ENCODE measurements at places on chromosomes 16 and 17. TPM values are rescaled to one million over a fixed set of nuclear protein-coding genes. Genes with fewer than 3 reads are reported as not detected.
A peak's percentile ranks its signal among the peaks of the same experiment; 100 is the strongest.

DNA sequence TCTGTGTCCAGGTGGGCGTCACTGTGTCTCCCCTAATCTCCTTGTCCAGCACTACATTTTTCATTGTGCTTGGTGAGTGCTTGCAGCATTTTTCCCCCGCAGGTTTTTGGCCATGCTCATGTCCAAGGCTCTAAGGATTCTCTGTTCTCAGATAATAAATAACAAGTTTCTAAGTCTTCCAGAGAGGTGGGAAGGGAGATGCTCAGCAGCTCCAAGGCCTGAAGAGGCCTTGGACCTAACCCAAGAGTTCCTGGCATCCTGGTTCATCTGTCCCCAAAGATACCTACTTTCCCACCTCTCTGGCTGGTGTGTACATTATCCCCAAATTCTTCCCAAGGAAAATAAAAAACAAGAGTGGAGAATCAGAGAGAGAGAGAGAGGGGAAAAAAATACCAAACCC is 45.3 kb downstream of the MEOX1 start:
- DNase-seq, result no peak
- H3K36me3 ChIP-seq, result no peaks in the 10 kb centered on the region
- no peaks in the 10 kb centered on the region for H3K4me1 ChIP-seq
- H3K4me3 ChIP-seq, result no peak overlapping the region
- H3K27ac ChIP-seq, result no peak overlapping the region

APOBR gene
- not detected for total RNA-seq

BCL6B gene
- 4.9 TPM for total RNA-seq

GRCh38 chr16:49638673-49639610 is 217.0 kb downstream of the ZNF423 start:
- H3K4me1 ChIP-seq, result peaks cover 12% of the 10 kb centered on the region
- H3K36me3 ChIP-seq, result peaks cover 38% of the 10 kb centered on the region
- no peak overlapping the region for H3K27ac ChIP-seq

DNA sequence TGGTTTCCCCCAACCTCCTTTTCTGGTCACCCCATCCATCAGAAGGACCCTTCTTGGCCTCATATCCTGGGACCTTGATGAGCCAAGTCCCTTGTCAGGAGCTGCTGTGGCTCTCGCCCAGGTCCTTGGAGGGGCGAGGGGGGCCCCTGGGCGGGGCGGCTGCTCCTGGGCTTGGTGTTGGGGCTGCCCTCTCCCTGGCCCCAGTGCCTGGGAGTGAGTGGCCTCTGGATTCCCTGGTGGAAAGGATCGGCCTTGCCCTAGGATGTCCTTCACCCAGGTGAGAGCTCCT is 6.2 kb upstream of the NOTUM start:
- peaks cover 16% of the 10 kb centered on the region for H3K27me3 ChIP-seq
- H3K36me3 ChIP-seq, result no peaks in the 10 kb centered on the region
- no peak overlapping the region for H3K27ac ChIP-seq

DNA sequence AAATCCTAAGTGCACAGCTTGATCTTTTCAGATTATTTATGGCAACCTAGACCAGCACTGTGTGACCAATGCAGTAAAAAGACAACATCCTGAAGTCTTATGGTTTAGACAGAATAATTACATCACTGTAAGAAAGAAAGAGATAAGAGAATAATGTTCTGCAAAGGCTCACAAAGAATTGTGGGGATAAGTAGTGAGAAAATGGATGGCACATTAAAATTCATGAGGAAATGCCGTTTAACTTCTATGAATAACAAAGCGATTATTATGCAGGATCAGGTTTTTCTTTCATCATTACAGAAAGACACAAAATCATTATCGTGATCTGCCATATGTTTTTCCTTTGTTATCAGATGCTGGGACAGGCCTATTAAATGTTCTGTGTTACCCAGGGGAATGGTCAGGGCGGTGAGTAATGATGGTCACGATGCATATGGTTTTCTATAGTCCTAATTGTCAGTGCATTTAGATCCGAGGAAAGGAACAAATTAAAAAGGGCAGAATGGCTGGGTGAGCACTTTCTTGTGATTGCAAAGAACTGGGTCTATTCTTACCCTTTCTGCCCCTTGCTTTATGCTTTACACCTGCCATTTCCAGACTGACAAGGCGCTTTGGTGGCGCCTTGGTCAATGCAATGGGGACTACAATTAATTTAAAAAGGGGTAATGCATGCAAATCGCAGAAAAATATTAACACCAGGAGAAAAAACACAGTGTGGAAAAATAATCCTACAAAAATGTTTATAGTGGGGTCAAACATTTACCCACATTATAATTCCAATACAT is 18.1 kb upstream of the DHX40 start:
- no peaks in the 10 kb centered on the region for H3K4me1 ChIP-seq
- H3K4me3 ChIP-seq, result no peak overlapping the region
- H3K27ac ChIP-seq, result no peak overlapping the region
- no peak for DNase-seq
- H3K36me3 ChIP-seq, result no peaks in the 10 kb centered on the region

GFER gene
- 49.1 TPM for total RNA-seq

- no peak overlapping the region for H3K4me3 ChIP-seq
- no peaks in the 10 kb centered on the region for H3K27me3 ChIP-seq
- H3K36me3 ChIP-seq, result peaks cover 11% of the 10 kb centered on the region
- no peak for DNase-seq
- no peaks in the 10 kb centered on the region for H3K4me1 ChIP-seq
Measured at GRCh38 chr17:17140590-17140980, 65.5 kb downstream of the PLD6 start.

- no peaks in the 10 kb centered on the region for H3K36me3 ChIP-seq
- H3K27ac ChIP-seq, result no peak overlapping the region
- H3K27me3 ChIP-seq, result peaks cover 15% of the 10 kb centered on the region
- peak; percentile 76 for DNase-seq
Measured at GRCh38 chr17:73646409-73647300, 2.4 kb upstream of the SDK2 start.

- H3K27me3 ChIP-seq, result no peaks in the 10 kb centered on the region
- no peak overlapping the region for H3K4me3 ChIP-seq
- DNase-seq, result no peak
- no peaks in the 10 kb centered on the region for H3K4me1 ChIP-seq
- H3K36me3 ChIP-seq, result no peaks in the 10 kb centered on the region
Measured at GRCh38 chr16:12639044-12639443, 164.6 kb downstream of the CPPED1 start.

All from H9 (cell line).